ENCODE measurements at places on chromosomes 2 and 18. TPM values are rescaled to one million over a fixed set of nuclear protein-coding genes. Genes with fewer than 3 reads are reported as not detected.

DNA sequence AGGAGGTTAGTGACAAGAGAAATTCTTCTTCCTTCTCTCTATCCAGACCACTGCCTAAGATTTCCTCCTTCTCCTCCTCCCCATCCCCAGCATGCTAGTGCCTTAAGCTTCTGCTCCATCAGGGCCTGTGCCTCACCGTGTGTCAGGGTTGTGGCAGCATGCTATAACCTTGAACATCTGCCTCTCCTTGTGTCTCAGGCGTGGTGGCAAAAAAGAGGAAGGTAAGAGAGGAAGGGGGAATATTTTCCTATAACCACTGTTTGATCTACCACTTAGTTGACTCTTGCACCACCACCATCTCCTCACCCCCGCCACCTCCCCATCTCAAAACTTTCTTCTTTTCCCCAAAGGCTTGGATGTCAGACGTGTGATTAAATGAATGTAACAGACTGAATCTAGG lies 38.3 kb upstream of the PEX13 start:
- H3K36me3 ChIP-seq = no peaks in the 10 kb centered on the region
- DNase-seq = no peak
- no peak overlapping the region for H3K27ac ChIP-seq
- no peak overlapping the region for H3K4me3 ChIP-seq
- peaks cover 2% of the 10 kb centered on the region for H3K27me3 ChIP-seq

DNA sequence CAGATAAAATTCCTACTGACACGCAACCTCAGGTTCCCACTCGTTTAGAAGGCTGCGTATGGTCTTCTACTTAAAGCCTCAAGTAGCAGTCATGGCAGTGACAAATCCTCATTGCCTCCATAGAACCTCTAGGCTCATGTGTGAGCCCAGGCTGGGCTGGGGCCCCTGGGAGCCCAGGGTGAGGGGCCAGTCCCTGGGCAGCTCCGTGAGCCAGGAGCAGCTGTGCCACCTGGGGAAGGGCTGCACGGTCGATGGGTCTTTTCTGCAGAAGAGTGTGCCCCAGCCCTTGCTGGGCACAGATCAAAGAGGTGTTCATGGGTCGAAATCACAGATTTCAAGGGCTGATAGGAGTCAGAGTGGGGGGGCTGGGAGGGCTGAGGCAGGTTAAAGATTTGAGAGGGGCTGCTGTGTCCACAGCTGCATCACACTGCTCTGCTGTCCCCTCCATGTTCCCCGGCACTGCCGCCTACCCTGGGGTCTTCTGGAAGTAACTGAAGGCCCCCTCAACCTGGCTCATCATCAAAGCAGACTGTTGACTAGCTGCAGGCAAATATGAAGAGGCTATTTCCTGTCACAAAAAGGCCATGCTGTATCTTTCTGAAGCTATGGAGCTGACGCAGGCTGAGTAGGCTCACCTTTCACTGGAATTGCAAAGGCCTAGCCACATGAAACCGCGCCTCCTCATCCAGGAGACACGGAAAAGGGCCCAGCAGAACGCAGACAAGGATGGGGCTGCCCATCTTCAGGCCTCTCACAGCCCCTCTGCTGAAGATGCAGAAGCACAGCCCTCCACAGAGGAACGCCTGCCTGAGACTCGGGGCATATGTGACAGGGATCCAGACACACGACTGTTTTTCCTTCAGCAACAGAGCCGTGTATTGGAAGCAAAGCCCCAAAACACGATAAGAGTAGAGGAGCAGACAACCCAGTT lies 35.7 kb upstream of the ALPP start:
- DNase-seq = no peak
- no peaks in the 10 kb centered on the region for H3K36me3 ChIP-seq
- H3K4me1 ChIP-seq = peaks cover 3% of the 10 kb centered on the region
- H3K4me3 ChIP-seq = no peak overlapping the region
- H3K27ac ChIP-seq = no peak overlapping the region

GRCh38 chr2:211133766-211134165 lies 577.4 kb downstream of the CPS1 start:
- no peak overlapping the region for H3K27ac ChIP-seq
- H3K4me3 ChIP-seq = no peak overlapping the region
- no peaks in the 10 kb centered on the region for H3K36me3 ChIP-seq
- DNase-seq = no peak
- no peaks in the 10 kb centered on the region for H3K27me3 ChIP-seq

GRCh38 chr2:191670787-191671186 lies 7.1 kb upstream of the NABP1 start:
- H3K27ac ChIP-seq = no peak overlapping the region
- peaks cover 5% of the 10 kb centered on the region for H3K4me1 ChIP-seq
- H3K4me3 ChIP-seq = no peak overlapping the region
- H3K36me3 ChIP-seq = no peaks in the 10 kb centered on the region

- peaks cover 3% of the 10 kb centered on the region for H3K27me3 ChIP-seq
- no peaks in the 10 kb centered on the region for H3K36me3 ChIP-seq
- no peak overlapping the region for H3K27ac ChIP-seq
- H3K4me3 ChIP-seq = no peak overlapping the region
- H3K4me1 ChIP-seq = no peaks in the 10 kb centered on the region
Observed at GRCh38 chr2:241849616-241850543, 8.8 kb downstream of the PDCD1 start.

DNA sequence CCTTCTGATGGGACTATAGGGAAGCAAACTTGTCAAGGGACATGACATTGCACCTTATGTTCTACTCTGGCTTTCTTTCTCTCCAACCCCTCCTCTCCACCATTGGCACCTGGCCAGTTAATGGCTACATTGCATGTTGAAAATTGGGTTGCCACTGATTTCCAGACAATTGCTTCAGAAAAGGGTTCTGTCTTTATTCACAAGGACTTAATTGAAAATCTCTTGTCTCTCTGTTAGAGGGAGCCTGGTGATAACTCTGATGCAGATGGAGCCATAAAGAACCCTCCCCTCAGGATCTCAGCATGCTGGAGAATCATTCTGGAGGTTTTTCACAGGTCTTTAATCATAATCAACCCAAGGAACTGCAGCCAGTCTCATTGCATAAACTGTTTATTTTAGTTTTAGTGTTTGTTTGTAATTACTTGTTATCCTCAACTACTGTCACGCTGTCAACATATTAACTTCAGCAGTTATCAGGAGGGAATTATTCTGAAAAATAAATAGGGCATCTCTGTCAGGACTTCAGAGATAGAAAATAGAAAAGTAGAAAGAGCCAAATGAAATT lies 316.8 kb downstream of the RIT2 start:
- no peaks in the 10 kb centered on the region for H3K27me3 ChIP-seq
- H3K27ac ChIP-seq = no peak overlapping the region
- DNase-seq = no peak

DNA sequence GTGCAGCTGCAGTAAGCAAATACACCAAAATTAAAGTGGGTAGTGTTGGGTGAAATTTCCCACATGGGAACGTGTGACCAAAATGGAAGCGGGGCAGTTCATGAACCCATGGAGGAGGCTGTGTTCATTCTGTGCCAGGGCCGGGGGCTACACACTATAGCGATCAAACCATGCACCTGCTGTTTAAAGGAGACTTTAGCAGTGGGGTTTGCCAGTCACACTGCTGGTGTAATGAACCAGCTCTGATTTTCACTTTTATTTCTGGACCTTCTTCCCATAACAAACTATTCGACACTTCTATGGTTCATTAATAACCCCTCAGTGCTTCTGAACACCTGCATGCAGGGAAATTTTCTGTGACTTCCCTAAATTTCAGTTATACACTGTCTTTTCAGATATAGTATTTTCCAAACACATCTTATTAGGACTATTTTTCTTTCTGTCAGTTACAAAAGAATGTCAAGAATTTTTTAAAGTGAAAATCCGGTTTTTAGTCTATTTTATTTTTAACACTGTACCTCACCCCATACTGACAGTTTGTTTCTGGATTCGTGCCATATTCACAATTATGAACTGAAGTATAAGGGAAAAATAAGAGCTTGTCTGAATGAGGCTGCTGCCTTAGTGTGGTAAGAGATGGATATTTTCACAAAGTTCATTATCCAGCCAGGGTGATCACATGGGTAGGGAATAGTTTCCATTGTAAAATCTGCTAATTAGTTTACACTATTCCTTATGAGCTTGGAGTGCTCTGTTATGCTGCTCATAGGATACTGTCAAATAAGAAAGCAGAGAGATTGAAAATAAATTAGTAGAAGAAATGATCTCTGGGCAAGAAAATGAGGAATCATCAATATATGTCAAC lies 111.3 kb upstream of the CAVIN2 start:
- no peaks in the 10 kb centered on the region for H3K36me3 ChIP-seq
- peaks cover 20% of the 10 kb centered on the region for H3K4me1 ChIP-seq
- H3K27me3 ChIP-seq = no peaks in the 10 kb centered on the region
- H3K27ac ChIP-seq = no peak overlapping the region
- DNase-seq = no peak

FAM98A gene
- total RNA-seq = 47.9 TPM

SCG2 gene
- total RNA-seq = 0.23 TPM

SPATS2L gene
- 72.9 TPM for total RNA-seq

All from endothelial cell (in vitro differentiated cells).